ENCODE measurements at places on chromosomes 16 and 17.
A peak's percentile ranks its signal among the peaks of the same experiment; 100 is the strongest.

GRCh38 chr16:88375996-88376834 is 6.5 kb upstream of the ZNF469 start:
- peak; percentile 36 for DNase-seq

DNA sequence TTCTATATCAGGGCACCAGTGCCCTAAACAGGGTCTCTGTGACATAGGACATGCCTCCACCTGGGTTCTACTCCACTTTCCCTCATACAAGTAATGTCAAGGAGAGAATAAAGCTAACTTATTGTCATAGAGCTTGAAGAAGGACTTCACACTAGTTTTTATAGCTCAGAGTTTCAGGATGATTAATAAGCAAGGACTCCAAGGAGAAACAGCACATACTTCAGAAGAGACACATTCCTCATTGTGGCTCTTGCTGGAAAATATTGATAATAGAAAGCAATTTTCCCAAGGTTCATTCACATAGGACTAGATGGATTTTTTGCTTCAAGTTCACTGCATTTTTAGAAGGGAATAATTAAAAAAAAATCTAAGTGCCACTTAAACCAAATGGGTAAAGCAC is 133.3 kb downstream of the CA10 start:
- DNase-seq, result no peak

- no peak for DNase-seq
Measured at GRCh38 chr17:39094607-39095308, 56.7 kb downstream of the PLXDC1 start.

- DNase-seq, result no peak
Measured at GRCh38 chr16:1163567-1164055, 10.7 kb downstream of the CACNA1H start.

- peak; percentile 45 for DNase-seq
Measured at GRCh38 chr17:66347661-66348514, 45.5 kb downstream of the PRKCA start.

DNA sequence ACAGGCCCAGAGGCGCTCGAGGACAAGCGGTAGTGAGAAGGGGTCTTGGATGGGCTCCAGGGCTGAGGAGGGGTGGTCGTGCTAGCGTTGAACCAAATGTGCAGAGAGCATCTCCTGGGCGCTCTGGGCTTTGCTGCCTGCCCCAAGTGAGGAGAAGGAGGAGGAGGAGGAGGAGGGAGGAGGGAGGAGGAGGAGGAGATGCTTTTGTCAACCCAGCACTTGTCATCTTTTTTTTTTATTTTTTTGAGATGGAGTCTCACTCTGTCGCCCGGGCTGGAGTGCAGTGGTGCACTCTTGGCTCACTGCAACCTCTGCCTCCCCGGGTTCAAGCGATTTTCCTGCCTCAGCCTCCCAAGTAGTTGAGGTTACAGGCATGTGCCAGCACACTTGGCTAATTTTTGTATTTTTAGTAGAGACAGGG is 59.8 kb downstream of the PGS1 start:
- DNase-seq, result no peak

DNA sequence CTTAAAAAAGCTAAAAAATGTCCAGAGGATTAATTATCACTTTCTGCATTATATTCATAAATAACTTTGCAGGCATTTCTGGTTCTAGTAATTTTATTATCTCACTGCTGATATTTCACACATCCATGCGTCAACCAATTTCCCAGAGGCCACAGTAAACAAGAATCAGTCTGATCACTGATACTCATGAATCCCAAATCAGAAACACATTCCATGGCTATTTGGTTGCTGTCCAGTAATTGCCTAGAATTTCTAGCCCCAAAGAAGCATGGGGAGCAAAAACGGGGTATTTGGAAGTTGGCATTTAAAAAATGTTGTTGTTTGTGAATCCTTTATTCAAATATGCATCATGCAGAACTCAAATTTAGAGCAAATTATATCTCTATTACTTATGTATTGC is 244.8 kb downstream of the CDH8 start:
- DNase-seq, result no peak

DNA sequence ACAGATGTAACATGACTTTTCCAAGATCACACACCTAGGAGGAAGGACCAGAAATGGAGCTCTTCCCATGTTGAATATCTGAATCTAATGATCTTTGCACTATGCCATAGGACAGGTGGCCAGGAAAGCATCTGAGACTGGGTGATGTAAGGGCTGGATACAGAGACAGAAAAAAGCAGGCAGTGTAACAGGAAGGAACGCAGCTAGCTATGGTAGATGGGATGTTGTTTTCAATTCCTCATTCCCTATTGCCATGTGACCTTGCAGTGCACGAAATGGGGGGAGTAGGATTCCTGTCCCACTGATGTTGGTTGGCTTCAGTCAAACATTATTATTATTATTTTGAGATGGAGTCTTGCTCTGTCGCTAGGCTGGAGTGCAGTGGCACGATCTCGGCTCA is 3.7 kb upstream of the NPIPB15 start:
- no peak for DNase-seq

DNA sequence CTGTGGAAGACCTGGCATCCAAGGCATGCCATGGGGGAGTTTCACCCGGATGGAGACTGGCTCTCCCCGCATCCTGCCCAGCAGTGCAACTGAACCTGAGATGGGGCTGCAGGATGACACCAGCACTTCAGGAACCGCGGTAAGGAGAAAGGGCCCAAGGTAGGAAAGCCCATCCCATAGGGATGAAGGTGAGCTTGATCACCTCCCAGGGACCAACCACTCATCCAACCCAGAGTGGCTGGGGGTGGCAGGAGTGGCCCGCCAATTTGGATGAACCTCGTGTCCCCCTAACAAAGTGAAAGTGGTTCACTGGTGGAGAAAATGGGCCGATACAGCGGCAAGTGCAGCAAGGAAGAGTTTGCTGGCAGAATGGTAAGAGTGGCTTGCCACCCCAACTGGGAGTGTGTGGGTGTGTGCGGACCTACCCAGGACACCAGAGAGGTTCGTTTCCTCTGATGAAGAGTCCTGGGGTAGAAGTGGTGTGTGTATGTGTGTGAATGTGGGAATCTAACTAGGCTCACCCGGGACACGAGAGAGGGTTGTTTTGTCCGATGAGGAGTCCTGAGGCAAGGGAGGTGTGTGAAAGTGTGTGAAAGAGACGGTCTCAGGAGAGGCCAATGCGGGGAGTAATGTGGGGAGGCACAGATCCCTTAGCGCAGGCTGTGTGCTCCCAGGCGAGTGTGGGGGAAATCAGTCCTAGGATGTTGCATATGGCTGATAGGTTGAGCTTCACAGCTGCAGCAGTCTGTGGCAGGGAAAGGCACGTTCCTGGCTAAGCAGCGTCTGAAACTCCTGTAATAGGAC is 22.6 kb downstream of the ACSM1 start:
- DNase-seq, result no peak

DNA sequence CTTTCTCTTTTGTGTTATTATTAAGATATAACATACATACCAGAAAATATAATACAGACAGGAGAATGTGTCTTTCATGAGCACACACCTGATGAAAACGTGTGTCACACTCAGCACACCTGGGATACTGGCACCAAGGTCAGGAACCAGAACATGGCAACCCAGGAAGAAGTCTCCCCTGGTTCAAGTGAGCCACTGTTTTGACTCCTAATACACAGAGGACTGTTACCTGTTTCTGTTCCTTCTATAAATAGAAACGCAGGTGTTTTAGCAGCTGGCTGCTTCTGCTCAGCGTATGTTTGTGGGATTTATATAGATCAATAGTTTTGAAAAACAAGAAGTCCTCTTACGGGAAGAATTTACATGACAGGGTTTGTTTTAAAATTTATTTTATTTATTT is 3.5 kb downstream of the SEC14L1 start:
- DNase-seq, result peak; percentile 68

DNA sequence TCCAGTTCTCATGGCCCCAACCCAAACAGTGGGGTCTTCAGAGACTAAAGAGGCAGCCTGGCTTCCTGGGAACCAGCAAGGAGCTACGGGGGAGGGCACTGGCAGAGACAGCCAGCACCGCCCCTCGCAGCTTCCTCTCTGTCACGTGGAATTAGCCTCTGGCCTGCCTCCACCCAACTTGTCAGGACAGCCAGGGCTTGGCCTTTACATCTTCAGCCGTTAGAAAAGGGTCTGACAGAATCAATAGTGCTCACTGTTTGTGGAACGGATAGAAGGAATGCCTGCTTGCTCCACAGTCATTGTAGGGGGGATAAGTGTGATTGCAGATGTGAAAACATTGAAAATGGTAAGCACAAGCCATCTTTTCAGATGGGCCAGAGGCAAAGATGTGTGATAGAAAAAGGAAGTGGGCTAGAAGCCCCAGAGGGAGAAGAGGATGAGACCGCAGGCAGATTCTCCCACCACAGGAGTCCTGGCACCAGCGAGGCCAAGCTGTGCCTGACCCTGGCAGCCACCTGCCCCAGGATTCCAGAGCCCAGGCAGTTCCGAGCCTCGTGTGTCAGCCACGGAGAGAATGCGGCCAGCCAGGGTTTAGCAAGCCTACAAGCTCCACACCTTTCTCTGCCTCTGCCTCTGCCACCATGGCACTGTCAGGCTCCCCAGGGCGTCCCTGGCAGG is 18.6 kb downstream of the GRIN2C start:
- no peak for DNase-seq

DNA sequence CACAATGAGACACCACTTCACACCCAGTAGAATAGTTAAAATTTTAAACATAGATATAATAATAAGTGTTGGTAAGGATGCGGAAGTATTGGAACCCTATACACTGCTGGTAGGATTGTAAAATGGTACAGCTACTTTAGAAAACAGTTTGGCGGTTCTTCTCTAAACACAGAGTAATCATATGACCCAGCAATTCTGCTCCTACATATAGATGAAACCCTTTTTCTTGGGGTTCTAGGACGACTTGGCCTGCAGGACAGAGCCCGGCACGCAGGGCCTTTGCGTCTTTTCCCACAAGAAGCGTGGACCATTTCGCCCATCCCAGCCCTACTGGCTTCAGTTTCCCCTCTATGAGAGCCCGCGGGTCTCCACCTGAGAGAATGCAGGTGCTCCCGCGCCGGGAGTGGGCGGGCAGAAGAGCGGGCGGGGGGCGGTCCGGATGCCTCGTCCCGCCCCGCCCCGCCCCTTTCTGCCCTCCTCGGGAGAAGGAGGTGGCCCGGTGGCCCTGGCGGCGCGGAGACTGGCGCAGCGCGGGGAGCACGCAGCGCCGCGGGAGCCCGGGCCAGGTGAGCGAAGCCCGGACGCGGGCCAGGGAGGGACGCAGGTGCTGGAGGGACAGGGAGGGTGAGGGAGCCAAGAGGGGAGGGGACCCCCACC is at the start of gene SDR42E2:
Gene SDR42E2 (plus strand): TSS at position 508 of the 657 bp plus-strand sequence. CDS start 3,077 bp downstream, outside the sequence.
- DNase-seq, result peak; percentile 8

GRCh38 chr16:29117631-29118030 is 132.8 kb downstream of the LAT start:
- DNase-seq, result no peak

GRCh38 chr16:58579587-58579986 is 50.0 kb downstream of the CNOT1 start:
- DNase-seq, result no peak

- no peak for DNase-seq
Measured at GRCh38 chr17:72234985-72235384, 114.2 kb downstream of the SOX9 start.

DNA sequence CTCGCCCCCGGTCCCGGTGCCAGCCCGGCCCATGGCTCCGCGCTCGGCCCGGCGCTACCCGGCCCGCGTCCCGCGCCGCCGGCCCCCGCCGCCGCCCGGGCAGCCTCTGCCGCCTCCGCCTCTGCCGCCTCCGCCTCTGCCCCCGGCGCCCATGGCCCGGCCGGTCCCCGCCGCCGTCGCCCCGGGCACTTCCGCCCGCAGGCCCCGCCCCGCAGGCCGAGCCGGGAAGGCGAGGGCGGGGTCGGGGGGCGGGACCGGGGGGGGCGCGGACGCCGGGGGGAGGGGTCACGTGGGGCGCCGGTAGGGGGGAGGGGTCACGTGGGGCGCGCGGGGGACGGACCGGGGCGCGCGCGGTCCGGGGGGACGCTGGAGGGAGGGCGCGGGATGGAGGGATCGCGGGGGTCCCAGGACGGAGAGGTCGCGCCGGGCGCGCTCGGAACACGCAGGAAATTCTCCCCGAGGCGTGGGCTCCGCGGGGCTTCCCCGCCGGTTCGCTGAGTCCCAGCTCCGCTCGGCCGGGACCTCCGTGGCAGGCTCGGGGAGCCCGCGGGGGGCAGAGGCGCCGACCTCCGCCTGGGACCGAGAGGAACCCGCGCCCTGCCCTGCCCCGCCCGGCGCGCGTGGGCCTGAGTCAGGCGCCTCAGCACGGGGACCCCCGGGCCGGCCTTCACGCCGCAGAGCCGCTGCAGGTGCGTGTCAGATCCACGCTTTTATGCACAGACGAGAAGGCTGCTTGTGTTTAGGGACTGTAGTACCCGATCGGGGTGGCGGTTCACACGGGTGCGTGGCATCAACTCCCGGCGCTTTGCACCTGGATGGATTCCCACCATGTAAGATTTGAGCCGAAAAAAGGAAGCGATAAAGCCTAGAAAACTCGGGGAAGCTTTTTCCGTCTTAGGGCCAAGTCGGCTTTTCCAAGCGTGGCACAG is at the start of gene PGAP6:
Gene PGAP6 (minus strand): TSS at position 190 of the 929 bp plus-strand sequence. CDS start 157 bp downstream, at position 33.
- DNase-seq, result peak; percentile 59

- no peak for DNase-seq
Measured at GRCh38 chr17:7982666-7983065, 19.7 kb upstream of the GUCY2D start.

DNA sequence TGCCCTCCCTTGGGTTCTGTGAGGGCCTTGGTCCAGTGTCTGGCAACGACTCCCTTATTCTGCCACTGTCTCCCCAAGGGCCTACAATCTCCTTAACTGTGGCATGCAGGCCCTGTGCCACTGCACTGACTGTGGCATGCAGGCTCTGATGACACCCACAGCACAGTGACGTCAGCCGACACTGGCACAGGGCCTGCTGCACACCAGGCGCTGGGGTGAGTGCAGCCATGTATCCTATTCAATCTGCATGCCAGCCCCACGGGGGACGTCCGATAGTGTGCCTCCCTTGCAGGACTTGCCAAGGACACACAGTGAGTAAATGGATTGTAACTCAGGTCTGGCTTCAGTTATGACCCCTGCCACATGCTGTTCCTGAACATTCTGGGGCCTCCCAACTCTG is 39.8 kb upstream of the RASD1 start:
- DNase-seq, result no peak

- DNase-seq, result no peak
Measured at GRCh38 chr17:16919663-16920627, 52.0 kb downstream of the TNFRSF13B start.

- no peak for DNase-seq
Measured at GRCh38 chr16:54933281-54934011, 2.8 kb downstream of the IRX5 start.

DNA sequence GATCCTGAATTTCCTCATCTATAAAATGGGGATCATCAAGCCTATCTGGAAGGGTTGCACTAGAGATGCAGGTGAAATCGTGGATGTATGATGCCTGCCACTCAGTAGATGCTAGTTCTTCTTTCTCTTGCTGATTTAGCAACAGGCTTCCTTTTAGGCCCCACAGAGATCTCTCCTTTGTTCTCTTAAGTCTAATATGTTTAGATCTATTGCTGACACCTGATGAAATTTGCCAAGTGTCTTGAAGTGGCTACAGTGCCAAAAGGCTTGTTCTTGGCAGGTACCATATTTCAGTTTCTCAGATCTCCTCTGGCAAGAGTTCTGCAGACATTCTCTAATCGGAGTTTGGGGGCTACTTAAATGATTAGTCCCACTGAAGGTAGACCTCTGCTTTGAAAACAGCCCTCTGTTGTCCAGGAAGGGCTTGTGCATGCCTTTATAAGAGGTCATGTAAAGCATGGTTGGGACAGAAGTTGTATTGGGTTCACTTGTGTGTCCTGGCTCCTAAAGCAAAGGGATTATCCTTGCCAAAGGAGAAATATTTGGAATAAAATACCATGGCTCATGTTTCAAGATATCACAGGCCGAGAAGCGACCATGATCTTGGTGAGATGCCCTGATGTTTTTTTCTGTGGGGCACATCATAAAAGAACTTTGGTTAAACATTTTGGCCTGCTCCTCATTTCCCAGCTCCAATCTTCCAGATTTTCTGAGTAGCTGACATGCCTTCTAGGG is 234.0 kb downstream of the MSI2 start:
- no peak for DNase-seq

Data from NCI-H1417 (cell line).